K562 (cell line): ENCODE measurements at places on chromosomes 1 and 21. TPM values are rescaled to one million over a fixed set of nuclear protein-coding genes. Genes with fewer than 3 reads are reported as not detected.

DNA sequence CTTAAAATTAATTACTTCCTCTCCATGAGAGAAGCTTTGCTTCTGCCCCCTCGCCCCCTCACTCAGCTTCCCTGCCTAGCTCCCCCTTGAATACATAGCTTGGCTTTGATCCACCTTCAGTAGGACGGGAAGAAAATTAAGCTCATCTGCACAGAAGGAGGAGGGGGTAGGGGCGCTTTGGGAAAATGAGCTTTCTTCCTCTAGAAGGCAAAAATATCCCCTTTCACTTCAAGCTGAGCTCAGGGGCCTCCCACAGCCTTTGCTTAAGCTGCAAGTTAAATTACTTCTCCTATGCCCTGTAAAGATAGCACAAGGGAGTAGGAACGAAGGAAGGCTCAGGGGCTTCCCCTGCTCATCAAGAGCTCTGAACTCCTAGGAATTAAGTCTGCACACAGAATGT is 65.2 kb upstream of the GOLT1A start:
- no peak overlapping the region for H3K4me3 ChIP-seq
- peaks cover 23% of the 10 kb centered on the region for H3K27me3 ChIP-seq
- H3K4me1 ChIP-seq = no peaks in the 10 kb centered on the region
- no peak overlapping the region for H3K27ac ChIP-seq

GRCh38 chr21:43893536-43894205 is 28.6 kb downstream of the AGPAT3 start:
- DNase-seq = peak; percentile 79
- peak overlapping the region; percentile 6; the same call in 1 of the 2 replicates for H3K4me3 ChIP-seq
- H3K27ac ChIP-seq = peak overlapping the region; percentile 75
- no peaks in the 10 kb centered on the region for H3K27me3 ChIP-seq
- peaks cover 30% of the 10 kb centered on the region for H3K4me1 ChIP-seq

DNA sequence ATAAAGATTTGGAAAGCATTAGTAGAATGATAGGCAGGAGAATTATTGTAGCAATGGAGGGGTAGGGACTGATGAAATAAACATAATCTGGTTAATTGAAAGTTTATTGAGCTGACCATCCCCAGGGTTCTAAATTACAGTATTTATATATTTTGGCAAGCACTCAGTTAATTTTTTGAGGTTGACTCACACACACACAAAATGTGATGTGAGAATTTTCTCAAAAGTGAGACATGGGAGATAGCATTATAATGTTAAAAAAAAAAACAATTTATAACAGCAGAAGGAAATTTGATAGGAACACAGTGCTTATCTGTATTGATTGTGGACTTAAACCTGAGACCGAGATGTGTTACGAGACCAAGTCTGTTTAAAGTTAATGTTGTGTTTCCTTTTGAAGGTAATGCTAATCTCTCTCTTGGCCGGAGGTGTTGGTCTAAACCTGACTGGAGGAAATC is 24.6 kb downstream of the TRIM45 start:
- peaks cover 4% of the 10 kb centered on the region for H3K4me1 ChIP-seq
- peaks cover 96% of the 10 kb centered on the region for H3K36me3 ChIP-seq
- no peak overlapping the region for H3K4me3 ChIP-seq
- no peak overlapping the region for H3K27ac ChIP-seq
- no peak for DNase-seq
- no peaks in the 10 kb centered on the region for H3K27me3 ChIP-seq

MIXL1 gene
- total RNA-seq = not detected in 2 replicates

ZBTB18 gene
- total RNA-seq = 2.1 and 2.2 TPM in 2 replicates
